Hippocampal formation (tissue), 2 donors: ENCODE measurements at places on chromosomes 16 and 17.

DNA sequence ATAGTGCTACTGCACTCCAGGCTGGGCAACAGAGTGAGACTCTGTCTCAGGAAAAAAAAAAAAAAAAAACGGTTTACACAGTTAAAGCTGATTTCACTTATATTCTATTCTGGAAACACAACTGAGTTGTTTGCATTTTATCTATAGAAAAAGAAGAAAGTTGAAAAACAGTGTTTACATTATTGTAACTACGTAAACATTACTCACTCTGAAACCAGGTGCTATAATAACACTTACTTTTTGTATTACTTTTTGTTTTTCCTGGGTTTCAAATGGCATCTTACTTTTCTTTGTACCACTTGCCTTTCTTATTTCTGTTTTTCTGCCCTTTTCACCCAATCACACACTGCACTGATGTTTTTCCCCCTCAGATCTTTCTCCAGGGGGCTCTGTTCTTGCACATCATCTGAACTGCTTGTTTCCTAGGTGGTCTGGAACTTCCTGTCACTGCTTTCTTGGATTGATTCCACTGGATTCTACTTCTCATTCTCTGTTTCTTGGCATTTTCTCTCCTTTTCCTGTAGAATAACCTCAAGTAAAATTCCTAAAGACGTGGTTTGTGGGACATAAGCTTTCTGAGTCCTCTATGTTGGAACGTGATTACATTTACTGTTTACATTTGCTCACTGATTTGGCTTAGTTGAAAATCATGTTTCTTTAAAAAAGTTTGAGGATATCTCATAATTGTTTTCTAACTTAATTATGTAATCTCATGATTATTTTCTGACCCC, 142.1 kb downstream of the HS3ST3B1 start:
- no peak for DNase-seq

GRCh38 chr16:25872369-25873070, 180.8 kb downstream of the HS3ST4 start:
- no peak for DNase-seq

- DNase-seq = no peak
These were observed 23.5 kb downstream of the POLR3E start for GRCh38 chr16:22320572-22321339.

DNA sequence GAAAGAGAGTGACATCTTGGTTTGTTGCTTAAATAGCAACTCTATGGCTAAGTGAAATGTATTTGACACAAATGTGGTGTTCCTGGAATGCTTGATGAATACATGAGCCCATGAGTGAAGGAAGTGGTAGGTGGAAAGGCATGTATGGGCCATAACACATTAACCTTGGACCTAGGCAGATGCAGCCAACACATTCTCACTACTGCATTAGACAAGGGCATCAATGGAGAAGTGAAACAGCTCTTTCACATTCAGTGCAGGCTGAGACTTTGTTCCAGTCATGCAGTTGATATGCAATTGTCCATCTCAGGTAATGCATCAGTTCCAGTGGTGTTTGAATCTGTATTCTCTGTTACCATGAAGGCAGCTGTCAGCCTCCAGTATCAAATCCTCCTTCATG, 133.6 kb downstream of the HS3ST3B1 start:
- DNase-seq = no peak

GRCh38 chr16:72302332-72302731, 130.4 kb upstream of the PMFBP1 start:
- no peak for DNase-seq

DNA sequence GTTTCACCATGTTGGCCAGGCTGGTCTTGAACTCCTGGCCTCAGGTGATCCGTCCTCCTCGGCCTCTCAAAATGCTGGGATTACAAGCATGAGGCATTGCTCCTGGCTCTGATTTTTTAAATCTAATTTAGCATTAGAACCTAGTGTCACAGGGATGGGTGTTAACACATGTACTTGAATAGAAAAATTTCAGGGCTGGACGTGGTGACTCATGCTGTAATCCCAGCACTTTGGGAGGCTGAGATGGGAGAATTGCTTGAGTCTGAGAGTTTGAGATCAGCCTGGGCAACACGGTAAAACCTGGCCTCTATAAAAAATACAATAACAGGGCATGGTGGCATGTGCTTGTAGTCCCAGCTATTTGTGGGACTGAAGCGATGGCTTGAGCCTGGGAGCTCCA, 6.0 kb upstream of the RNF135 start:
- no peak for DNase-seq

DNA sequence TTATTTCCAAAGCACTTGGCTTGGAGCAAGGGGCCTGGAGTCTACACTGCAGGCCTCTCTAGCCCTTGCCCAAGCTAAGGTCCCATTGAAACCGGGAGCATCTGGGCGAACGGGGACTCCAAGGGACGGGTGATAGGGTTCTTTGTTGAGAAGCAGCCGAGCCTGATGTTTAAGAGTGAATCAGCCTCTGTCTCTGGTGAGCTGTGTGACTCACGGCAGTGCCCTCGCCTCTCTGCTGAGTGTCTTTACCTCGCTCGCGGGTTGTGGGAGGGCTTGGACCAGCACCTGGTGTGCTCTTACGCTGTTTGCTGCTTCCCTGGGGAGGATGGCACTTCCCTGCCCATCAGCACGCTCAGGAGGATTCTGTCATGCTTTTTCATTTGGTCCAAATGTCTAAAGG, 1.3 kb downstream of the HGS start:
- no peak for DNase-seq

DNA sequence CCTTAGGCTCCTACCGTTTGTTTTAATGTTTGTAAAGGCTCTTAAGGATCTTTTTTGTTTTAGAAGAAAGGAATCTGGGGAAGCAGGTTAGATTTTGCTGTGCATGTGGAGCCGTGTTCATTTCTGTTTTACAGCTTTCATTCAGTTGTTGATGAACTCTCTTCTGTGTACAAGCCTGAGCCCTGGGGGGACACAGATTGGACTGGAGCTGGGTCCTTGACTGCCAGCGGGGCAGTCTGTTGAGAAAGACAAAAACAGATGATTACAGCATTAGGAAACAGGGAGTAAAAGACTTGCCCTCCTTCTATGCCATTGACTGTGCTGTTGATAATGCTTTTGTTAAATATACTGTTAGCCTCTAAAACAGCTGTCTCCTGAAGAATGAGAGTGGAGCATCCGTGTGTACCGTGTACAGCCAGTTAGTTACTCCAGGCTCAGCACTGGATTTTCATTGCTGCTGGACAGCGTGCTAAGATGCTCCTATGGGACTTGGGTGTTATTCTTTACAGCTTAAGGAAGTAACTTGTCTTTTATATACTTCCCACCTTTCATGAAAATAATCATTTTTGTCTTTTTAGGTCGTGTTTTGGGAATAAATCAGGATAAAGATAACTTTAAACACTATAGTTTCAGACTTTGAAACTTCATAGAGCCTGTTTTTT, 3.2 kb downstream of the MAP1LC3B start:
- DNase-seq = no peak

GRCh38 chr17:9261081-9262012, 240.0 kb downstream of the NTN1 start:
- DNase-seq = no peak

DNA sequence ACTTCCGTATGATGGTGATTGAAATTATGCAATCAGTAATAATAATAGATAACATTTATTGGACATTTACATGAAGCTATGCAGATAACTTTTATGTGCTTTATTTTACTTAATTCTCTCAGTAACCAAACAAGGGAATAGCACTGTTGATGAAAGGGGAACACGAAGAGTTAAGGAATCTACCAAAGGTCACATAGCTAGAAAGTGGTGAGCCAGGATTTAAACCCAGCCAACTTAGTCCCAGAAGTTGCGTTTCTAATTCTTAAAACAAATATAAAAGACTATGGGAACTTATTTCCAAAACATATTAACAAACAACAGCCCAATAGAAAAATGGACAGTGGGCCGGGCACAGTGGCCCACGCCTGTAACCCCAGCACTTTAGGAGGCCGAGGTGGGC, 9.7 kb downstream of the SPNS3 start:
- no peak for DNase-seq

GRCh38 chr17:58120195-58120822, 27.9 kb upstream of the OR4D1 start:
- no peak for DNase-seq

DNA sequence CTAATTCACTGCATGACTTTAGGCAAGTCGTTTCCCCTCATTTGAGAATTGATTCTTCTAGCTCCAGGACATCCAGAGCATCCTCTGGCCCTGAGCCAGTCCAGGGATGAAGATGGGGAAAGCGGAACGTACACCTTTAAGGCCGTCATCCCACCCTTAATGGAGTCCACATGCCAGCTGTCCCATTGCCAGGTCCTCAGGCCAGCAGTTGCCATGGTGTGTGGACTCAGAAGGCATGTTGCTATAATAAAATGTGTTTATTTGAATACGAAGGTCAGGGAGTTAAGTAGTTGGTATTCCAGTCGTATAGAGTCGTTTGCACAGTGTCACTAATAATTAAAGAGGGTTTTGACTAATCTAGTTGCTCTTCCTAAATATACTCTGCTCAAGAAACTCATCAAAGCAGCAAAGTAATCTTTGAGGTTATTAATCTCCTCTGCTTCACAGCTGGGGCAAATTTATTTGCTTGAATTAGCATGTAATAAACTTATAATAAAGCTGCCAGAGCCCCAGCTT, 30.4 kb downstream of the CCDC182 start:
- no peak for DNase-seq
